ENCODE measurements at places on chromosomes 1 and 21.
A peak's percentile ranks its signal among the peaks of the same experiment; 100 is the strongest.

DNA sequence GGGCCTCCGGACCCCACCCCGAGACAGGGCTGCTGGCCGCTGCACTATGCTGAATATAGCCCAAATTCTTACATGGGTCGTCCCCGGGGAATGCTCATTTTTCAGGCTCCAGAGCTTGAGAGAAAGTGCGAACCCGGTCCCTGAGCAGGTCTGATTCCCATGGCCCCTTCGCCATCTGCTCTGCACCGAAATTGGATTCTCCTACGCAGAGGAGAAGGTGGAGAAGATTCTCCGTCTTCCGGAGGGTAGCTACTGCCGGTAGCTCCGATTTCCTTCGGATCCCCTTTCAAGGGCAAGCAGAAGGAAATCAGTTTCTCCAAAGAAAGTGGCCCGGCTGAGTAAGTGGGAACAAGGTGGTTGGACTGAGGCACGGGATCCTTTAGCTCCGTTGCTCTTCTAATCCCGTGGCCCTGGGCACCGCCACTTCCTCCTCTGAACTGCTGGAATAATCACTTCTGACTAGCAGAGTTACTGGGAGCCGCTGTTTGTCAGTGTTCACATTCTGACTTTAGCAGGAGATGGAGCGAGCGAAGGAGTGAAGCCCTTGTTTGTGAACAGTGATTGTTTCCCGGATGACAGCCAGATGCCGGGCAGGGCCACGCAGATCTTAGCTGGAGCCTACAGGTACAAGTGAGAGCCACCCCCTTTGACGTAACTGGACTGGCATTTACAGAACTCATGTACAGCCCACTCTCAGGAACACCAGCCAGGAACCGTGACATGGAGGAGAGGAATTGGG is 1.1 kb upstream of the ZNF496 start:
- peak; percentile 50 for DNase-seq

DNA sequence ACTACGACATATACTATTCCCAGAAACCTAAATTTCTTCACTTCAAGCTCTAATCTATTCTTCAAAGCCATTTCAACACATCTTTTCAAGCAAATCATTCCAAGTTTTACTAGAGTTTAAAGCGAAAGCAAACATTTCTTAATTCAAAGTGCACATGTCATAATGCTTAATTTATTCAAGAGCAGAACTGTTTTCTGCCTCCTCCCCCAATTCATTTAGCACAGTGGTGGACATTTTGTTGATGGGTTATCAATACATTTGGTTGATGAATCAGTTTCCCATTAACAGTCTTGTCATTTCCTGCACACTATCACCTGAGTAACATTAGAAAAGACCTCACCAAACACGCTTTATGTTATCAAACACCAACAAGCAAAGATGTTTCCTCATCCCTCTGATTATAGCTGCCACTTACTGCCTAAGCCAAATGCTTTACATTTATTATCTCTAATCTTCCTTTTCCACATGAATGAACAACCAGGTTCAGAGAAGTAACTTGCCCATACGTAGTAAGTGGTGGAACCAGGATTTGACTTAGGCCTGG is 2.0 kb downstream of the SRSF4 start:
- DNase-seq: no peak

DNA sequence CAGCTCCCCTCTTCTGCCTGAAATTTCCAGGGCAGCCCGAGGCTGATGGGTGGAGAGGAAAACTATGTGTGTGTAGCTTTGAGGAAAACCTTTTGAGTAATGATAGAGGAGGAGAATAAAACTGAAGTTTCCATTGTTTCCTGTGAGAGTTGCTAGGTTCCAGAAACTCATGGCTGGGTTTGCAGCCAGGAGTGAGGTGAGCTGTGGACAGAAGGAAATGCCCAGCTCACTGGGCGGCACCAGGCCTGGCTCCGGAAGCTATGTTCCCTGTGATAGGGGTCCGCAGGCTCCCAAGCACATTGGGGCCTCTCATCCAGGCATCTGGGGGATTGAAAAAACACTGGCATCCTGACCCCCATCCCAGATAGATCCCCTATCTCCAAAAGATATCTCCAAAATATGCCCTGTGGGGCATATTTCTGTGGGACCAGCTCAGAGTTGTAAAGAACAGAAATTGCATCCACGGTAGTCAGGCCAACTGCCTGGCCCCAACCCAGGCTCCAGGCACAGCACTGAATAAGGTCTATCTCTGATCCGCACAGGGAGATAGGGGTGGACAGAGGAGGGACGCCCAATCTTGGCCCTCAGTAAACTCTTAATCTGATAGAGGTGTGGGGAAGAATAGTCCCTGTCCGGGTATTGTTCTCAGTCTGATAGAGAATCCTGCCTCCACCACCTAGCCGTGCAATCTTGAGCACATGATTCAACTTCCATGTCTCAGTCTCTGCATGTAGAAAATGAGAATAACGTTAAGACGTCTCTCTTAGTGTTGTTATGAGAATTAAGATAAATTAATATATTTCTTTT is 1.8 kb upstream of the HSPG2 start:
- DNase-seq: no peak

DNA sequence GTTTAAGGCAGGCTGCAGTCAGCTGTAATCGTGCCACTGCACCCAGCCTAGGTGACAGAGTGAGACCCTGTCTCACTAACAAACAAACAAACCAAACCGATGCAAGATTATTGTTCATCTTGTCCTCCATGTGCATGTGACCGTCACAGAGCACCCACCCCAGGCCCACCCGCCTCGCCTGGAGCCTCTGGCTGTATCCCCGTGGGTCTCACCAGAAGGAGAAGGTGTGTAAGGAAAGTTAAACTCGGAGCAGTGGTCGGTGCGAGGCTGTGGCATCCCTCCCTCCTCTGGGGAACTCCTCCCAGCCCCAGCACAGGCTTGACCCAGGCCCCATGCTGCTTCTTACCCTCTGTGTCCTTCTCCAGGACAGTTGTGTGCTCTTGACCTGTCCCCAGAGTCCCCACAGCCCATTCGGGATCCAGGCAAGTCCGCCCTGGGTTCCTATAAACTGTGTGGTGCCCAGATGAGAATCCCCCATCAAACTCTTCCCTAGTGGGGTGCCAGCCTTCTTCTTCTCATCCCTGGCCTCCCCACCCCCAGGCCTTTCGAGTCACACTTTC is 318.4 kb downstream of the AJAP1 start:
- DNase-seq: no peak

GRCh38 chr21:29025328-29025713 is 853 bp downstream of the USP16 start:
- DNase-seq: no peak

DNA sequence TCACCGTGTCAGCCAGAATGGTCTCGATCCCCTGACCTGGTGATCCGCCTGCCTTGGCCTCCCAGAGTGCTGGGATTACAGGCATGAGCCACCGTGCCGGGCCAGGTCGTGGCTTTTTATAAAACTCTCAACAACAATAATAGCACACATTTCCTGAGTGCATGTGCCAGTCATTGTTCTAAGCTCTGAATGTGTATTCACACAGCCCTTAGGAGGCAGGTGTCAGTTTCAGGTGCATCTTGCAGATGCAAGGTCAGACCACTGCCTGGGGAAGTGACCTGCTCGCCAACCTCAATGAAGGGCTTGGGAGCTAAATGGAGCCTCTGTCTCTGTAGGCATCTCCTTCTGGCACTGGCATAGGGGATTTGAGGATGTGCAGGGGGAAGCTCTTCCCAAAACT is 1.6 kb upstream of the LEFTY2 start:
- no peak for DNase-seq

DNA sequence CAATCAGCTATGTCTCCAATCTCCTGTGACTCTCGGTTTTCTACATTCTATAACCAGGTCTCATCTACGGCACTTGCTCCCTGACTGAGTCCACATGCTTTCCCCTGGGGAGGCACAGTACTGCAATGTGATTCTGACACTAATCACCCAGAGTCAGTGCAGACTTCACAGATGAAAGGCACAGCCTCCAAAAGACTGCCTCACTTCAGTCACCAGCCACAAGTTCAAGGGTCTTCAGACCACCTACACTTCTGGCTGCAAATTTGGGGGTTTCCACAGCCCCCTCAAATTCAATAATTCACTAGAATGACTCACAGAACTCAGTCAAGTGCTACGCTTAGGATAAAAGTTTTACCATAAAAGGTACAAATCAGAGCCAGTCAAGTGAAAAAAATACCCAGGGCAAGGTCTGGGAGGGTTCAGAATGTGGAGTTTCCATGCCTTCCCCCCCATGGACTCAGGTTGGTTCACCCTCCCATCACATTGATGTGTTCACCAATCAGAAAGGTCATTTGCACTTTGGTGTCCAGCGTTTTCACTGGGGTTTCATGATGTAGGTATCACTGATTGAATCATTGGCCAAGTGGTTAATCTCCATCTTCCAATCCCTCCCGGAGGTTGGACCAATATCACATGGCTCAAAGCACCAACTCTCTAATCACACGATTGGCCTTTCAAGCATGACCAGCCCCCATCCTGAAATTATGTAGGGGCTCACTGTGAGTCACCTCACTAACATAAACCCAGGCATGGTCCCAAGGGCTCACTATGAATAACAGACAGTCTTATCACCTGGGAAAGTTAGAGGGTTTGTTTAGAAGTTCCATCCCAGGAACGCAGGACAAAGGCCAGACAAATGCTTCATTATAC is 182.9 kb upstream of the CAMK1G start:
- no peak for DNase-seq

GRCh38 chr1:85836736-85837135 is 128.5 kb upstream of the ZNHIT6 start:
- DNase-seq: no peak

- no peak for DNase-seq
Measured at GRCh38 chr1:205391386-205391785, 30.5 kb downstream of the LEMD1 start.

DNA sequence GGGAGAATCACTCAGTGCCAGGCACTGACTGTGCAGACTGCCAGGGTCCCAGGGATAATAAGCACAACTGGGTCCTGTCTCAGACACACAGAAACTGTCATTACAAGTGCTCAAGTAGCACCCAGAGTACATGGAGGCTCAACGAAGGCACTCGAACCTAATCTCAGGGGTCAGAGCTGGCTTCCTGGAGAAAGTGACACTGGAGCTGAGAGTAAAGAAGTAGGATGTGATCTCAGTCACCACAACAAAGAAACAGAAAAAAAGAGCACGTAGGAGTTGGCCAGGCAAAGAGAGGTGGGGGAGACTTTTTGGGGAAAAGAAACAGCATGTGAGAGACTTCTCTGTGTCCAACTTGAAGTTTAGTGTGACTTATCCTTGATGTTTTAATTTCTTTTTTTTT is 1.3 kb downstream of the CATSPER4 start:
- DNase-seq: no peak

DNA sequence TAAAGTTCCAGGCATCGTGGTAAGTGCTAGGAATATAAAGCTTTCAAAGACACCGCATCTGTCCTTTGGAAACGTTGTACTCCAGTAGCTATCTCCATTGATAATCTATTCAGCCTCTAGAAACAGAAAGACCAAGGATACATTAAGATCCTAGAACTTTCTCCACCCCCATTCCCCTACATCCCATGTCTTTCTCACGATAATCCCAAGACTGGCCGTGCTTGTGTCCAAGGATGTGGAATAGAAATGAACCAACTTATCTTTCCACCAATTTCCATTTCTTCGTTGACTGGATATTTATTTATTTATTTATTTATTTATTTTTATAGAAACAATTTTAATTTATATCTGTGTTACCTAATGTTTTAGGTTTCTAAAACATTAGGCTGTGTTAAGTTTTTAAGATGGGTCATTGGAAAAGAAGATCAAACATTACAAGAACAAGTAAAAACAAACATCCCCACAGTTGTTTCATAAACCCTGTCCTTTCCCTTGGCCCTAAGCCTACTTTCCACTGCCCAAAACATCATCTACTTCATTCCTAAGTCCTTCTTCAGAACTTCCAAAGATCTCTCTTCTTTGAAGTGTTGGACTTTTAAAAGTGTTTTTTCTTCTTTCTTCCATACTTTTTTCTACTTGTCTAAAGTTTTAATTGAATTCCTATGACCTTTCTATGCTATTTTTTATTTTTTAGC is 39.7 kb downstream of the LRRC8C start:
- no peak for DNase-seq

- no peak for DNase-seq
Measured at GRCh38 chr21:45351061-45351460, 53.9 kb upstream of the COL18A1 start.

- DNase-seq: no peak
Measured at GRCh38 chr1:71046891-71047634, 553 bp downstream of the PTGER3 start.

DNA sequence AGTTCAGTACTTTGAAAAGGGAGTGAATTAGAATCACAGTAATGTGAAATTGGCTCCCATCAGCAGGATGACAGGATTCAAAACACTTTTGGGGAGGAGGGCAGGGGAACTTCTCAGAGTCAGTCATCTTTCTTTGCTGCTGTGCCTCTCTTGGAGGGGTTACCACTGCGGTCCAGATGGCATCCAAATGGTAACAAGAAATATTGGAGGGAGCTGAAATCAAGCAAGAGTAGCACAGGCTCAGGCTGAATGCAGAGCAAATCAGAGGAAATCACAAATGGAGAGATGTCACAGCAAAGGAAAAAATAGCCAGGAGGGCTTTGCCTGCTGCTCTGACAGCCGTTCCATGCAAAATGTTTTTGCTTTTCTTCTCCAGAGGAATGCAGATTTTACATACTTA is 75.0 kb upstream of the C8B start:
- no peak for DNase-seq

GRCh38 chr1:68271596-68271995 is 39.3 kb upstream of the WLS start:
- DNase-seq: no peak

GRCh38 chr1:107899655-107900054 is 65.3 kb downstream of the VAV3 start:
- no peak for DNase-seq

DNA sequence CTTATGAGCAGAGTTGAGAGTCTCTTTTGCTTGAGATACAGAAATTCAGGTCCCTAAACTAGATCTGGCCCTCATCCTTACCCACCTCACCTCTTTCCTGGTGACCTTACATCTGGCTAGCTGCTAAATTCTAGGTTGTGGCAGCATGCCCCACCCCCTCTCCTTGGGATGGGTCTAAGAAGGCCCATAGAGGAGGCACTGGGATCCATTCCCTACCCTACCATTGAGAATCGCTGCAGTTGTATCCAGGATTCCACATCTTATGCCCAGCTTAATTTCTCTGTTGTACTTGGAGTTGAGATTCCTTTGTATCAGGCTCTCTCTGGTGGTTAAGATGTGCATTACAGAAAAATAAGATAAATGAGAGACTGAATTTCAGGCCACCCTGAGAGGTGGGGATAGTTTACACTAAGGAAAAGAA is 9.5 kb upstream of the TMEM39B start:
- DNase-seq: no peak

DNA sequence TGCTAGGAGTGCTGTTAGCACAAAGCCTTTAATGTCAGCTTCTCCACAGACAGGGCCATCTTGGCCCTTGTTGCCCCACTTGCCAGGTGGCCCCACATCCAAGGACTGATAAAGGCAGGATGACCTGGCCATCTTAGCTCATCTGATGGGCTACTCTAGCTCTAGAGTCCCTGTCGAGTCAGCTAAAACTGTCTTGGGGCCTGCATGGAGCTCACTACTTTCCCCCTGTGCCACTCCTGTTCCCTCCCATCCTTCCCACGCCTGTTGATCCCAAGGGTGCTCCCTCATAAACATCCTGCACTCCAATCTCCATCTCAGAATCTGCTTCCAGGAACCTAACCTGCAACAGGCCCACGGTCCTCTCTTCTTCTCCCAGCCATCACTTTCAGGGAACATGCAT is 652 bp upstream of the GPX7 start:
- no peak for DNase-seq

GRCh38 chr1:159752135-159752580 is 28.6 kb upstream of the DUSP23 start:
- no peak for DNase-seq

- peak; percentile 30 for DNase-seq
Measured at GRCh38 chr1:17239420-17239819, 9.5 kb upstream of the PADI3 start.
